NCI-H345 (cell line): ENCODE measurements at places on chromosomes 3 and 15.

GRCh38 chr3:13364602-13365271, 55.4 kb downstream of the NUP210 start:
- DNase-seq = no peak

- DNase-seq = peak; percentile 76
These were observed 166.1 kb downstream of the PYDC2 start for GRCh38 chr3:191627064-191627463.

GRCh38 chr3:66276705-66277274, 56.0 kb downstream of the SLC25A26 start:
- peak; percentile 49 for DNase-seq

GRCh38 chr15:43094416-43095030, 11.3 kb downstream of the UBR1 start:
- DNase-seq = no peak

DNA sequence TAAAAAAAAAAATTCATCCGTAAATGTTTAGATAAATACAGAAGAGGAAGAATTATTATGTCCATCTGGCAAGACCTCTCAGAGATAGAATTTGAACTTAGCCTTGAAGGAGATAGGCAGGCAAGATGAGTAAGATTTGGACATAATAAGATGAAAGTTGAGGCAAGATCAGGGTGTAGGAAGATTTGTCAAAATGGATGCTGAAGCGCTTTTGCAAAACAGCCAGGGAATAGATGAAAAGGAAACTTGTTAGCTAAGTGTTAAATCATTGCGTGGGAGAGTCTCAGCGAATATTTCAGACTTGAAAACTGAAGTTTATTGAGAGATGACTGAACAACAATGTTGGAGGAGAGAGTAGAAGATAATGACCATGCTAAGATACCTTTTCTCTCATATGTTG, 7.2 kb downstream of the BRK1 start:
- no peak for DNase-seq

GRCh38 chr3:11541321-11542303, 102.1 kb downstream of the VGLL4 start:
- no peak for DNase-seq

DNA sequence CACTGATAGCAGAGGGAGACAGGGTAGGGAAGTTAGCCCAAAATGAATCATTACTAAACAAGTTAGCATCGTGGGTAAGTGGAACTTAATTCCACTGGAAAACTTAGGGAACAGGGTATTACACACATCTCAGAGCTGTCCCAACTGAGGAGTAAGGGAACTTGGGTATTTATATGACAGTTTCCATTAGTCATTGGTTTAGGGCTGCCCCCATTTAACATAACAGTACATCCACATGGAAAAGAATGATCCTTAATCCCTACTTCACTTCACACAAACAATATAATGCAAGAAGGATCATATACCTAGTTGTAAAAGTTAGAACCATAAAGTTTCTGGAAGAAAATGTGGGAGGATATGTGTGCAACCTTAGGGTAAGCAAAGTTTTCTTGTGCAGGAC, 4.3 kb upstream of the REC114 start:
- DNase-seq = no peak

DNA sequence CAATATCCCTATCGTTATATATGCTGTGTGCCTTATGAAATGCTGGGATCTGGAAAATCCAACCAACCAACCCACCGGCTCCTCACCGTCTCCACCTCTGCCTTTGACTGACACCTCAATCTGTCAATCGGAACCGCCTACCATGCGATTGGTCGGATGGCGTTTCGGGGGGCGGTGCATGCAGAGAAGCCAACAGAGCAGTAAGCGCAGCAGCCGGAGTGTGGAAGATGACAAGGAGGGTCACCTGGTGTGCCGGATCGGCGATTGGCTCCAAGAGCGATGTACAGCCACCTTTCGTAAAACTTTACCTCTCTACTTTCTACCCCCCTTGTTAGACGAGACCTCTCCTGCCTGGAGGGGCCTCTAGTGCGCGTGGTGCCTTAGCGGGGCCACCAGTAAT, 6.3 kb downstream of the CLK3 start:
- no peak for DNase-seq

- no peak for DNase-seq
These were observed 31.9 kb downstream of the NCK1 start for GRCh38 chr3:136893848-136894443.

DNA sequence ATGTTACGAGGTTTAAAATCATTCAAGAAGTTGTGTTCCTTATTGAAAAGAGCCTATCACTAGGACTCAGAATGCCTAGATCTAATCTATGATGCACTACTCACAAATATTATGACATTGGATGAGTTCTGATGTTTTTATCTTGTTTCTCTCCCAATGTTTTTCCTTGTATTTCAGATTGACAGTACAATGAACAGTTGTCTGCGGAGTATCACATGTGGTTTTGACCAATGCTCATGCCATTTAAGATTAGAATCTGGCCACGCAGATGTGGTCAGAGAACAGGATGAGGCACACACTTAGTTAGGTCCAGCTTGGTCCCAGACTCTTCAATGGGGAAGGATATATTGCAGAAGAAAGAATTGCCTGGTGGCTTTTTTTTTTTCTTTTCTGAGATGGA, 25.6 kb upstream of the CCDC50 start:
- no peak for DNase-seq

GRCh38 chr3:50317300-50317699, 5.2 kb downstream of the HYAL2 start:
- no peak for DNase-seq

DNA sequence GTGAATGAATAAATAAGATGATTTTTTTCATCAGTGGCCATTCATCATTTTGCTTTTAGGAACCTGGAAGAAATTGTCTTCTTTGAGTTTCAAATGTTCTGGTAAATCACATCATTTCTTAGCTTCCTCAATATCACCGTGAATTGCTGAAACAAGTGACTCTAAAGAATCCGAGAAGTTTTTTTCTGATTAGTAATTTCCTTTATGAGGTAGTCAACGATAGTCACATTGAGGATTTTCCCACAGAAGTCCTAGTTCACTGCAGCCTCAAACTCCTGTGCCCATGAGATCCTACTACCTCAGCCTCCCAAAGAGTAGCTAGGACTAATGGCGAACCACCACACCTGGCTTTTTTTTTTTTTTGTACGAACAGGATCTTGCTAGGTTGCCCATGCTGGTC, 3.6 kb upstream of the TMPRSS7 start:
- no peak for DNase-seq

DNA sequence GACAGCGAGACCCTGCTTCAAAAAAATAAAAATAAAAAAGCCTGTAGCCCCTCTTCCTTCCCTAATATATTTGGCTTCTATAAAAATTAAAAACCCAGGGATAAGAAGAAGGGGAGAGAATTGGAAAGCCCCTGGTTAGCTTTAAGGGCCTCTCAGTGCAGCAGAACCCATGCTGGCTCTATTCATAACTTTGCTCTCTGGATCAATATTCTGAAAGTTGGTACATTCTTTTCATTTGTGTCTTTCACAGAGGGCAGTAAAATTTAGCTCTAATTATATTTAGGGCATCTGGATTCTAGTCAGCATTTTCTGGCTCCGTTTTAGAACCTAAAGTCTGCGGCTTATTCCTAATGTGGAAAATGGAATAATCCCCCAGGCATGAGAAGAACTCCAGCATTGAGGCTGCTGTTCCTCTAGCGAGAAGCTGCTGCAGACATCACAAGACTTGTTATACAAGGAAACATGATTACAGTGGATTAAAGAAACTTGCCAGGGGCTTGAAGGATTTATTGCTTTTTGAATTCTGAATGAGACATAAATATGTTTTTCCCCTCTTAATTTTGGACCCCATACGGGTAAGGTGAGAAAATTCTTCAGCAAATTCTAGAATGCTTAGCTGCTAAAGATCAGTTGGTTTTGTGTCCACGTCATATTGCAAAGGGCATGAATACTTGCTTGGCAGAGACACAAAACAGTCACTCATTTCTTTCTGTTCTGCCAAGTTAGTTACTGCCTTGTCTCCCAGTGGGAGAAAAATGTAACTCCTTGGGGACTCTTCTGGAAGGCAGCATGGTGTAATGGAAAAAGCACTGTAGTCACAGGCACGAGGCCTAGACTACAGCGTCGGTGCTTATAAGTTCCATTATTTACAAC, 177.7 kb downstream of the VGLL4 start:
- no peak for DNase-seq

DNA sequence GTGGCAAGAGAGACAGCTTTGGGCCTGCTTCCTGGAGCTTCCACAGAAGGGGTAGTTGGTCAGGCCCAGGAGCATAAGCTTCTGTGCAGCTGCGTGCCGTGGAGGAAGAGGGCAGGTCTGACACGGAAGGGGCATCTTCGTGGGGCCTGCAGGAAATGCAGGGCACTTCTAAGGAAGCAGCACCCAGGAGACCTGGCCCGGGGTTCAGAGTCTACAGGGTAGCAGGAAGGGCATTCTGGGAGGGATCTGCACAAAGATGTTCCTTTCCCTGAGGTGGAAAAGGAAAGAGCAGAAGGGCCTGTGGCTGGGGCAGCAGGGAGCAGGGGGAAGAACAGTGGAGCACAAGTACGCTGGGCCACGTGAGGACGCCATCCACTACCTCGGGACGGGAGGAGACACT, 85.1 kb downstream of the DNAJB8 start:
- DNase-seq = no peak

- DNase-seq = no peak
These were observed 107.0 kb downstream of the IQSEC1 start for GRCh38 chr3:12965999-12966846.

DNA sequence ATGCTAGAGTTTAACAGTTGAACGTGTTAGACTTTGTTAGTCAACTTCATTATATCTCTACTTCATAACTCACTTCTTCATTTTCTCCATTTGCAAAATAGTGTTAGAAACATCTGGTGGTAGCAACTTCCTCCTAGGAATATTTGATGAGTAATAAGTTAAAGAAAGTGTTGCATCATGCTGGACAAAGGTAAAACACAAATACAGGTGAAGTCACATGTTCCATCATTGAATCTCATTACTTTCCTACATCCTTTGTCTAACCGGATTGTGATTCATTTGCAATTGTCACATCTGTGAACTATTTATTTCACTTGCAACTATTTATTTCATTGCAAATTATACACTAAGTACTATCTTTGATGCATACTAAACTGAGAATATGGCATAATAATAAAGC, 186.5 kb downstream of the TUSC7 start:
- DNase-seq = no peak

DNA sequence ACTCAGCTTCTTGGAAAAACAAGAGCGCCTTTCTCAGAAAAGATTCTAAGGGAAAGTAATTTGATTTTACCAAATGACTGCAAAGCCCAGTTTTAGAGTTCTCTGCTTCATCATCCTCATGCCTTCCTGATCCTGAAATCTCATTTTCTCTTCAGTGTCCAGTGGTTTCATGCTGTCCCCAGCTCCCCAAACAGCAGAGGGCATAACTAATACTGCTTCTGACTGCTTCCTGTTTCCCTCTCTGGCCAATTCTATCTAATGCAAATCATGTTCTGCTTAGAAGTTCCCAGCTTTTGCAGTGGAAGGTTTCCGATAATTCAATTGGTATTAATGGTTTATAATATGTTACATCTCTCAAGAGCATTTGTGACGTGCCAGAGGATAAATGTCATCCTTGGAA, 161.1 kb downstream of the CLSTN2 start:
- DNase-seq = no peak

GRCh38 chr3:170117134-170117533, 64.4 kb downstream of the PHC3 start:
- no peak for DNase-seq

DNA sequence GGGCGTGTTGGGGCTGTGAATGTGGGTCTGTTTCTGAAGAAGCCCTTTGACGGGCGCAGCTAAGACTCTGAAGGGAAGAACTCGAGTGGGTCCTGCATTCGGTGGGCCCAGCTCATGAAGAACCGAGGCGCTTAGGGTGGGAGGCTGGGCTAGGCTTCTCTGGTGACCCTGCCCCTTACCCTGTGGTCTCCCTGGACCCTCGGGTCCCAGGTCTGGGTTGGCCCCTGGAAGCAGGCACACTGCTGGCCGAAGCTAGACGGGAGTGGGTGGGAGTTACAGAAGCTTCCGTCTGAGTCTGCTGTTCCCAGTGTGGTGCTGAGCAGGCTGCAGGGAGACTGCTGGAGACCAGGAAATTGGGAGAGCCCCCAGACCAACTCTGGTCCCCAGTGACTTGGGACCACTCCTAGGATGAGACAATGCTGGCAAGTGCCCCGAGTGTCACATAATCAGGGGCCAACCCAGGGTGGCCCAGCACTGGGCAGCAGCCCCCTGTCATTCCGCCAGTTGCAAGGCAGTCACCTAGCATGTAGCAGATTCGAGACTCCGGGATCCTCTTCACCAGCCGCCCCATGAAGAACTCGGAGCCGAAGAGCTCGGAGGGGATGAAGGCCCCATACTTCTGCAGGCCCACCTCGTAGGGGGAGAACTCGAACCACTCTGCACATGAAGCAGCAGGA, 16.7 kb upstream of the EHD4 start:
- no peak for DNase-seq
